ENCODE measurements at places on chromosomes 4 and X.
A peak's percentile ranks its signal among the peaks of the same experiment; 100 is the strongest.

- no peak for DNase-seq
Measured at GRCh38 chr4:6684656-6685055, 9.0 kb upstream of the S100P start.

- no peak for DNase-seq
Measured at GRCh38 chr4:95825546-95825945, 14.3 kb upstream of the PDHA2 start.

GRCh38 chrX:121238093-121238492 is 190.7 kb downstream of the GLUD2 start:
- no peak for DNase-seq

- DNase-seq, result no peak
Measured at GRCh38 chrX:120790118-120790517, 85.5 kb downstream of the CT47B1 start.

DNA sequence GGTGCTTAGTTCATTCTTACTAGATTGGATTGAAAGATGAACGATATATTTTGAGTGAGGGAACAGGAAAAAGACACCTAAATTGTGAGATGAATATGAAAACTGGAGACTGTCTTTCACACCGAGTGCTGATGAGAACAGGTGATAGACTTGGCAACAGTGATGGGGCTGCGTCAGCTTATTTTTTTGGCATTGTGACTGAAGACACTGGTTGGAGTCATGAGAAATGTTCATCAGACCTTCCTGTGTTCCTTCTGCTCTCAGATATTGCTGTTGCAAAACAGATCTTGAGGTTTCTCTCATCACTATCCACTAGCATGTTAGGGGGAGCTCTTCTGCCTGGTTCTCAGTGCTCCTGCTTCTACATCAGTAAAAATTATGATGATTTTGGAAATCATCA is 124.2 kb upstream of the KCNIP4 start:
- no peak for DNase-seq

DNA sequence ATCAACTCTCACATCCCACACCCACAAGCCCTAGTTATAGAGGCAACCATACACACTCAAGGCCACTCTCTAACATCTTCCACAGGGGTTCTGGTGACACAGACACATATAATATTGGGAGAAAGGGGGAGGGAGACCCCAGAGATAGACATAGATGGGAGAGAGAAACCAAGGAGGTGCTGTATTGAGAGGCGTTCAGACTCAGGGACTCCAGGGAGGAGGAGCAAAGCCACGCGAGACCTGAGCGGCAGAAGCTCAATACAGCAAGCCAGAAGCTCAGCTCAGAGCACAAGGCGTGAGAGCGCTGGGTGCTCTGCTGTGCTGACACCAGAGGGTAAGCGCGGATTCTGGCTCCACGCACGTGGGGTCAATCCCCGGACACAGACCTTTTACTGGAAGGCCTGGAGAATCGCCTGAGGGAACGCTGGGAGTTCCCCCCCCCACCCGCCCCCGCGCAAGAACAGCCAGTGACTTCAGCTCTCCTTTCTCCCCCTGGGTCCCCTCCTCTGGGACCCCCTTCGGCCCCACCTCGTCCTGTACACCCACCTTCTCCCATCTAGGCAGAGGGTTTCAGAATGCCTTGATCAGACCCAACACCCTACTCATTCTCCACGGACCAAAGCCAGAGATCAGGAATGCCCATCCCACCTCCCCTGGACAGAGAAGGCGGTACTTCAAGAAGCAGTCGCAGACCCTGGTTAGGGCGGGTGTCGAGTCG is 8.7 kb downstream of the MSX1 start:
- no peak for DNase-seq

GRCh38 chr4:107866726-107867125 is 42.0 kb downstream of the SGMS2 start:
- no peak for DNase-seq

GRCh38 chr4:26609391-26609790 is 25.5 kb downstream of the TBC1D19 start:
- DNase-seq, result no peak

- DNase-seq, result no peak
Measured at GRCh38 chr4:19999775-20000414, 251.8 kb upstream of the SLIT2 start.

GRCh38 chr4:56512166-56512565 is 6.6 kb downstream of the ARL9 start:
- DNase-seq, result no peak

DNA sequence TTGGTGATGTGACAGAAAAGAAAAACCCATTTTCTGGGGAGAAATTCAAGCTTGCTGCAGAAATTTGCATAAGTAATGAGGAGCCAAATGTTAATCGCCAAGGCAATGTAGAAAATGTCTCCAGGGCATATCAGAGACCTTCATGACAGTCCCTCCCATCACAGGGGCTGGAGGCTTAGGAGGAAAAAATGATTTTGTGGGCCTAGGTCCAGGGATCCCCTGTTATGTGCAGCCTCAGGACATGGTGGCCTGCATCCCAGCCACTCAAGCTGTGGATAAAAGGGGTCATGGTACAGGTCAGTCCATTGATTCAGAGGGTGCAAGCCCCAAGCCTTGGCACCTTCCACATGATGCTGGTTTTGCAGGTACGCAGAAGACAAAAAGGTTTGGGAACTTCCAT is 90.7 kb downstream of the TGIF2LX start:
- no peak for DNase-seq

GRCh38 chr4:123444290-123444731 is 47.7 kb downstream of the SPRY1 start:
- DNase-seq, result no peak

GRCh38 chrX:123788744-123789143 is 55.9 kb upstream of the THOC2 start:
- DNase-seq, result no peak

DNA sequence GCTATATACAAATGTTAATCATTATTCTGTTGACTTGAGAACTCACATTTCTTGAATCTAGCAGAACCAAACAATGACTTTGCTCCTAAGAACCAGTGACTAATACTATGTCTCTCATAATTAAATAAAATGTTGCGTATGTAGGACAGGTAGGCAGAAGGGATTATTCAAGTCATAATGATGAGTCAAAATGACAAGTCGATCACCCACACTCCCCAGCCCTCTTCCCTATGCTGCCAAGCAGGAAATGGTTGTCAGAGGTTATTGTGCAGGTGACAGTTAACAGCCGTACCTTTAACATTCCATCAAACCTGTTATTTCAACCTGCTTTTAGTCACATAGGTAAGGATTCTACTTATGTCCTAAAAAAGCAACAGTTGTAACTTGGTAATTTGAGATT is 22.0 kb upstream of the STK26 start:
- DNase-seq, result no peak

DNA sequence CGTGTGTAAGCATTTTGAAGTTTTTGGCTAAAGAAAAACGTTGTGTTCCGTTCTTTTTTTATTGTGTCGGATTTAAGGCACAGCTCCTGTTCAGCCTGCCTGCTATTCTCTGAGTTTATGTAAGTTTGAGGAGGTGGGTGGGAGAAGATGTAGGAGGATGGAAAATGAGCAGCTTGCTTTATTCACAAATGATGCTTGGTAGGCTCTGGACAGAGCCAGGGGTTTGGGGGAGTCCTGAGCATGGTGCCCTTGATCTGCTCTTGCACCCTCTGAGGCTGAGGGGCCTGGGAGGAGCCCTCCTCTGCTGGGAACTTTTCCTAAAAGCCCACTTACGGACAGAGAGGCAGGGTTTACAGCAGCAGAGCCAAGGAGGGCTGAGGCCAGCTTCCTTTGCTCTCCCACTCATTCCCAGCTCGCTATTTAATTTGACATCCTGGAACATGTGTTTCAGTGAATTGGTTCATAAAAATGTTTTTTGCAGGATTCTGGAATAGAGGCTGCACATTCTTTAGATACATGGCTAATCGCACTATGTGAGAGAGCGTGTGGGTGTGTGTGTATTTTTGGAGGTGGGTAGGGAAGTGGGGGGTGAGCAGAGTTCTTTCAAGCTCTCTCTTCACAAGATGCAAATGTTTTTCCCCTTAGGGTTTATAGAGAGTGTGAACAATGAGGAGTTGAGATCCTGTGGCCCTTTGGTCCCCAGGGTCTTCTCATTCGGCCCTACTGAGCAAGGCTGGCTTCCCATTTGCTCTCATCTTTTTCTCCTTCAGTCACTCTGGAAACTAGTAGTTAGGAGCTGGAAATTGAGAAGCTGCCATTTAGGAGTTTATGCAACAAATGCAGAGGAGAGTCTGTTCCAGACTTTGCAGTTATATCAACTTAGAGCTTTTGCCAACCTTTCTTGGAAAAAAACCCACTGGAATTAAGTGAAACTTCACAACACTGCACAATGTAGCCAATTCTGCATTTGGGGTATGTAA is 32.1 kb downstream of the TMEM131L start:
- no peak for DNase-seq

DNA sequence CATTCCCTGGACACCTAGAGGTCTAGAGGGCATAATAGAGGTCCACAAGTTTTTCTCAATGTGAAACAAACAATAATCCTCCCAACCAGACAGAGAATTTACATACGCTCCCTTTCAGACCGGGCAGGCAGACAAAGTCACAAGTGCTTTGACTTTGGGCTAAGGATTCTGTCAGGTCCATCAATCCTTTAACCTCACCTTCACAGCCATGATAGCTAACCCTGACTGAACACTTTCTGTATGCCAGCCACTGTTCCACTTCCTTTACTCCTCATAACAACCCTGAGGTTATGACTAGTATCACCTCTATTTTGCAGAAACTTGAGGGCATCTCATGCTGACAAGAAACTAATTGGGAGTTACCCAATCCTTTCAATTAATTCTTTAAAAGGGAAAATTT is 118.8 kb upstream of the AFF2 start:
- no peak for DNase-seq

GRCh38 chr4:71201817-71202576 is 136.8 kb upstream of the SLC4A4 start:
- no peak for DNase-seq

GRCh38 chr4:40621592-40622512 is 7.8 kb downstream of the RBM47 start:
- no peak for DNase-seq

DNA sequence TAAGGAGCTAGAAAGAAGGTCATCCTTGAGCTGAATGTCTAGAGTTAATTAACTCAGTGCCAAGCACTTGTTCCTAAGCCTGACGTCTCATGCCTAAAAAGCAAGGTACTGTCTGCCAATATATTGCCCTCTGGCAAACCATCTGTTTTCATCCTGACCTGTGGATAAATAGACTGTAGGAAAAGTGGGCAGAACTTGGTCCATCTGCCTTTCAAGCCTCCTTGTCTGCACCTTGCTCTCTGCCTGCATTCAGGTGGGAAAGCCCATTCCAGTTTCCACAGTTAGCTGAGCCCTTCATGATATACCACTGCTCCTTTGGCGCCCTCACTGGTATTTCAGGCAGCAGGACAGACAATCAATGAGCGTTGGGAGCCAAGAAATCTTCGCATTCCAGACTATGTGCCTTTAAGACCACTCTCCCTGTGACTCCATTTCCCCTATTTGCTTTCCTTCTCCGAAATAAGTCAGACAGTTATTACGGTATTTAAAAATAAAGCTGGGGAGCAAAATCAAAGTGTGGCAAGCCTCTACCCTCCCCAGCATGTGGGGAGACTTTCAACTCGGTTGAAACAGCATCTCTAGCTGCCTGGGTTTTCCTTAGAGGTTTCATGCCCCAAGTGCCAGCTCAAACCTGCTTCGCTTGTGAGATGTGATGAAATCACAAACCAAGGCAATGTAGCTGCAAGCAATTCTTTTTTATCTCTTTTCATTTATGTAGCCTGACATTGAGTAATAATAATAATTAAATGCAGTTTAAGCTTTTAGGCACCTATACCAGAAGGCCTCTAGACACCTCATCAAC is 2.5 kb upstream of the CCDC149 start:
- no peak for DNase-seq

GRCh38 chr4:158229768-158230167 is 19.5 kb downstream of the TMEM144 start:
- no peak for DNase-seq

GRCh38 chrX:13092455-13092941 is 48.1 kb upstream of the FAM9C start:
- peak; percentile 46 for DNase-seq

GRCh38 chrX:80537096-80537495 is 116.8 kb downstream of the TENT5D start:
- no peak for DNase-seq

DNA sequence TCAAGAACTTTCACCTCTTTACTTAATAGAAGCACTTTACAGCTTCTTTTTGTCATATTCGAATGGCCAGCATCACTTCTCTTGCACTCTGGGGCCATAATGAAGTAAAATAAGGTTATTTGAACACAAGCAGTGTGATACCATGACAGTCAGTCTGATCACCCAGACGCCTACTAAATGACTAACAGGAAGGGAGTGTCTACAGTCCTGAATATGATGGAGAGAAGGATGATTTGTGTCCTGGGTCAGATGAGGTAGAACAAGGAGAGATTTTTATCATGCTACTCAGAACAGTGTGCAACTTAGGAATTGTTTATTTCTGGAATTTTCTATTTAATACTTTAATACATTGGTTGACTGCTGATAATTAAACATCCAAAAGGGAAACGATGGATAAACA is 284.2 kb upstream of the F9 start:
- no peak for DNase-seq

GRCh38 chr4:55312489-55313101 is 33.4 kb upstream of the SRD5A3 start:
- no peak for DNase-seq

GRCh38 chrX:43968359-43968781 is 4.8 kb downstream of the NDP start:
- DNase-seq, result no peak

- no peak for DNase-seq
Measured at GRCh38 chr4:4861390-4862018, 2.0 kb downstream of the MSX1 start.

GRCh38 chr4:87901422-87901992 is 68.7 kb downstream of the MEPE start:
- DNase-seq, result no peak

DNA sequence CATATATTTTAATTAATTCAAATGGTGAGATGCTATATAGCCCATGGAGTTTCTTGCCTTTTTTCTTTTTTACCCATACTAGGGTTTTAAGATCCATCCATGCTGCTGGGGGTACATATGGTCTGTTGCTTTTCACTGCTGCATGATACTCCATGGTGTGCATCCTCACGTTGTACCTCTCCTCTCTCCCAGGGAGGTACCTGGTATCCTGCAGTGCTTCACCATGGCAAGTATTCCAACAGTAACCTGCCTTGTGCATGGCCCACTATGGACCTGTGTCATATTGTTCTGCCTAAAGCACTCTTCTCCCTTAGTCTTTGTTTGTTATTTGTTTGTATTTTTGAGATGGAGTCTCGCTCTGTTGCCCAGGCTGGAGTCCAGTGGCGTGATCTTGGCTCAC is 114.3 kb upstream of the GPC4 start:
- no peak for DNase-seq

DNA sequence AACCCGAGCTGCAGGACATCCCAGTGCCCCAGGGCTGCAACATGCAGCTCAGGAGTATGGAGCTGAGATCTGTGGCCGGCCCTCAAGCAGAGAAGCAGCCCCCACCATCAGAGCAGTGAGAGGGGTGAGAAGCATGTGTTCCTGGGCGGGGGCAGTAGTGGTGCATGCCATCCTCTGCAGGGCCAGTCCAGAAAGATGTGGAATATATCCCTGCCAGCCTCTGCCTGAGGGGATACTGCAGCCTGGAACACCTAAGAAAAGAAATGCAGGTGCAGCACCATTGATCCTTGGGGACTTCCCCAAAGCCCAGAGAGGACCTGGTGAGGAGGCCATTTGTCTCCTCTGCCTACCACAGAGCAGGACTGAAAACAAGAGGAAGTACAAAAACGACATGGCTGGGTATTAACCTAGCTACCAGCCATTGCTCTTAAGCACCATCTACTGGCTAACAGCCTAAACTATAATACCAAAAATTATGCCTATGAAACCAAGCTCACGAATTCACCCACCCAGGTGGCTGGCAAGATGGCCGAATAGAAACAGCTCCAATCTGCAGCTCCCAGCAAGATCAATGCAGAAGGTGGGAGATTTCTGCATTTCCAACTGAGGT is 158.8 kb downstream of the ADGRA3 start:
- no peak for DNase-seq

Data from stimulated activated CD8-positive, alpha-beta memory T cell treated with anti-CD3 and anti-CD28 coated beads, Interleukin-15, amount 100 ng/mL, for 4 hours (primary cell).